ENCODE measurements at places on chromosomes 7 and 10. TPM values are rescaled to one million over a fixed set of nuclear protein-coding genes. Genes with fewer than 3 reads are reported as not detected.

DNA sequence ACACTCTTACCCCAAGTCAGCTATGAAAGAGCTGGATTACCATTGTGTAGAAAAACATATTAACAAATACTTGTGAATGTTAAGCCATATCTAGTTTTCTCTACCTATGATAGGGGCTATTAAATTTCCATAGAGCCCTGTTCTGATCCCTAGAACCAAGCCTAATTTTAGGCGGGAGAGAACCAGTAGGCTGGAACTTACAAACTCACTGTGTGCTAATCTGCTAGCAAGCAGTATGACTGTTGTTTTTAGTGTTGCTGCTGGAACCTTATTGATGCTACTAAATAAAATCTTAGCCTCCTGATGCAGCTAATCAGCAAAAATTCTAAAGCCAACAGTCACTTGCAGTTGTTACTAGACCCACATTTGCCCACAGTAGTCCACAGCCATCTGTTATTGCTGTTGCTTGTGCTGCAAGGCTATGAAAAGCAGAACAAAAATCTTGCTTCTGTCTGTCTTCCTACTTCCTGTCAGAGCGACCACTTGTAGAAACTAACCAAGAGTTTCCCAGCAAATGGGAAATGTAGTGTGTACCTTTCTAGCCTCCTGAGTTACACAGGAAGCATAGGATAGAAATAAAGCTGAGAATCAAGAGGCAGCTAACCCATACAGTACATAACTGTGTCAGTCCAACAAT, 368.4 kb downstream of the ARL4A start:
- DNase-seq: no peak

The DPP6 gene
- total RNA-seq: not detected

The NYAP1 gene
- 0.95 TPM for total RNA-seq

DNA sequence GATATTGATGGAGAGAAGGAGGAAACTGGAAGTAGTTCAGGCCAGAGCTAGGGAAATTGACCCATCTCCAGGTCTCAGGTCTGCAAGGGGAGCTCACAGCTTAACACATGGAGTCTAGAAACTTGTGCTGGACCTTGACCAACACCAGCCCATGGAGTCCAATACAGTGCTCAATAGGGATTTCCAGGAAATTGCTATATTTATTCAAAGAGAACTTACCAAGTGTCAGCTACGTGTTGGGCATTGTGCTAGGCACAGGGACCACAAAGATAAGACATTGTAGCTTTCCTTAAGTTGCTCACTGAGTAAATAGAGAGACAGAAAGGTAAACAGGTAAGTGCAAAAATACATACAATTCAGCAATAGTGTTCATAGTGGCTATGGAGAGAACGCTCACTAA, 72.7 kb upstream of the ATRNL1 start:
- DNase-seq: no peak

GRCh38 chr10:100713049-100713858, 32.1 kb upstream of the PAX2 start:
- DNase-seq: no peak

The LOXL4 gene
- 3.2 TPM for total RNA-seq

The ITGA8 gene
- 5.6 TPM for total RNA-seq

DNA sequence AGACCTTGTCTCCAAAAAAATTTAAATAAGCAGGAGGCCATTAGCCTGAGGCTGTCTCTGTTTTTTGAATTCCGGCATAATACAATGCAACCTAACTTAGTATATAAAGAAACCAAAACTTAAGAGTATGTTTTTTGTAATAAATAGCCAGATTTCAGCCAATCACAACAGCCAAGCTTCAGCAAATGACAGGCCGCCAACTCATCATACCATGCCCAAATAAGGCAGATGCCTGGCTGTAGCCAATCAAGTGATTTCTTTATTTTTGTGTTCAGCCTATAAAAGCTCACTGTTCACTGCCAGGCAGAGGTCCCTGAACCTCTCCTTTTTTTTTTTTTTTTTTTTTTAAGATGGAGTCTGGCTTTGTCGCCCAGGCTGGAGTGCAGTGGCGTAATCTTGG, 12.7 kb upstream of the PURB start:
- no peak for DNase-seq

GRCh38 chr7:53383131-53383530, 347.7 kb downstream of the POM121L12 start:
- DNase-seq: no peak

- no peak for DNase-seq
Measured at GRCh38 chr10:15460661-15461060, 89.6 kb upstream of the FAM171A1 start.

- no peak for DNase-seq
Measured at GRCh38 chr10:124206616-124207015, 113.2 kb upstream of the CHST15 start.

The SLIT1 gene
- not detected for total RNA-seq

GRCh38 chr10:50421026-50421719, 169.9 kb upstream of the ASAH2 start:
- no peak for DNase-seq

The CCT6A gene
- 97.2 TPM for total RNA-seq

DNA sequence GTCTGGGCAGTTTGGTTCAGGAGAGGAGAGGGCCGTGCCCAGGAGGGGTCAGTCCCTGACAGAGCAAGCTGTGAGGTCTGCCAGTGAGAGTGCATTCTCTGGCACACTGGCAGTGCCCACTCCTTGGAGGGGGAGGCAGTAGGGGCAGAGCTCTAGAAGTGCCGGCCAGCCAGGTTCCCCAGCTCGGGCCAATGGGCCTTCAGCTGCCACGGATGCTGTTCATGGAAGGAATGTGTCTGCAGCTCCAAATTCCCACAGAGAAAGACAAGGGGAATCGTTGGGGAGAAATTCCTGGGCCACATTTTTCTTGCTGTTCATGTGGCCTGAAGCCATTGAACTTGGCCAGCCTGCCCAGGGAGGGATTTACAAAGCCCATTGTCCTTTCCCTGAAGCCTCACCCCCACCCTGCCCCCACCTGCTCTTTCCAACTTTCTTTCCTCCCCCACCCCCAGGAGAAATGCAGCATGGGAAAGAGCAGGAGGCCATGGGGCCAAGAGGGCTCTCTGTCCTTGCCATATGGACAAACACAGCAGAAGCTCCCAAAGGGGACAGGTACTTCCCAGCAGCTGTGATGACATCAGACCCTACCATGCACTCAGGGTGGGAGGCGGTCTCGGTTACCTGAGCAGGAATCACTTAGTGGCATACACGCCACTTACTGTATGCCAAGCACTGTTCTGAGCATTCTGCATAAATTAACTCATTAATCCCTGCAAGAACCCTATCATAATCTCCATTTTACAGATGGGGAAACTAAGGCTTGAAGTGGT, 70.7 kb downstream of the ARHGAP22 start:
- no peak for DNase-seq

- DNase-seq: peak; percentile 43
Measured at GRCh38 chr10:70331486-70332268, 47.9 kb upstream of the NPFFR1 start.

DNA sequence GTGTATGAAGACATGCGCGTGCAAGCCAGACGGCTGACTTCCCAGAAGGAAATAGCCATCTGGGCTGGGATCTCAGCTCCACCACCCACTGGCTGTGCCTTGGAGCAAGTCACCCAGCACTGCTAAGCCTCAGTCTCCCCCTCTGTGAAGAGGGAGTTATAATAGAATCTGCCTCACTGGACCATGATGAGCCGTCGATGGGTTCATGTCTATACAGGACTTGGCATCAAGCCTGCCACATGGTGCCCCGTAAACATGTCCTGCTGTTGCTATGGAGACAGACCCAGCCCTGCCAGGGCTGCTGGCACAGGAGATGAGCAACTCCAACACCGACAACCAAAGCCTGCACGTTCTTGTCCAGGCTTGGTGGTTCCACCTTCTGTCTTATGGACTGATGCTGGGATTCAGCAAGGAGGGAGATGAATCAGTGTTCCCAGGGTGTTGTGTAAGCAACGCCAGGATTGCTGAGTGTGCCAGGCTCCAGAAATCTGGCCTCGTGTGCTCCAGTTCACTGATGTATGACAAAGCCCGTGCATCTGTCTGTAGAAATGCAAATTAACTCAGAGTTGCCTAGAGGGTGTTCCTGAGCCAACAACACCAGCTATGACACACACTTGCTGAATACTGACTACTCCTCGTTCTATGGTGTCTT, 5.6 kb downstream of the GPR15LG start:
- DNase-seq: no peak

DNA sequence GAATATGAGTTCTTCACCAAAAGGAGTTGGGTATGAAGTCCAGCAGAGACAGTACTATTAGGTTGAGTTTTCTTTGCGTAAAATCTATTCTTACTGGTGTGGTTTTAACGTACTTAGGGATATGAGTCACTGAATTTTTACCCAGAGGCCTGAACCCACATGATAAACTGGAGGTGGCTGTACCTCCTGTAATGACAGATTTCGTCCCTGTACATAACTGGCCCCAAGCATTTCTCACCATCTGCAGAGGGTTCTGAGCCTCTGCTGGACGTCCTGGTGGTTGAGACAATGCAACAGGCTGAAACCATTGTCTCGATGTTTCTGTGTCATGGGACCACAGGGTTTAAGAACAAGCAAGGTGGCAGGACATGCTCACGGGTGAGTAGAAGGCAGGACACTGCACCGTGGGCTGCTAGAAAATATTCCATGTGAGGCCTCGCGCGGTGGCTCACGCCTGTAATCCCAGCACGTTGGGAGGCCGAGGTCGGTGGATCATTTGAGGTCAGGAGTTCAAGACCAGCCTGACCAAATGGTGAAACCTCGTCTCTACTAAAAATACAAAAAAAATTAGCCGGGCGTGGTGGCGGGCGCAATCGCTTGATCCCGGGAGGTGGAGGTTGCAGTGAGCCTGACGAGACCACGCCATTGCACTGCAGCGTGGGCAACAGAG, 233.9 kb downstream of the DNAJB6 start:
- peak; percentile 56 for DNase-seq

DNA sequence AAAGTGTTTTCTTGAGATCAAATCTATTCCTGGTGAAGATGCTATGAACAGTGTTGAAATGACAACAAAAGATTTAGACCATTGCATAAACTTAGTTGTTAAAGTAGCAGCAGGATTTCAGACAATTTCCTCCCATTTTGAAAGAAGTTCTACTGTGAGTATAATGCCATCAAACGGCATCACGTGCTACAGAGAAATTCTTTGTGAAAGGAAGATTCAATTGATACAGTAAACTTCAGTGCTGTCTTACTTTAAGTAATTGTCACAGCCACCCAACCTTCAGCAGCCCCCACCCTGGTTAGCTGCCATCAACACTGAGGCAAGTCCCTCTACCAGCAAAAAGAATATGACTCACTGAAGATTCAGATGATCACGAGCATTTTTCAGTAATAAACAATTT, 115.2 kb downstream of the TES start:
- no peak for DNase-seq

DNA sequence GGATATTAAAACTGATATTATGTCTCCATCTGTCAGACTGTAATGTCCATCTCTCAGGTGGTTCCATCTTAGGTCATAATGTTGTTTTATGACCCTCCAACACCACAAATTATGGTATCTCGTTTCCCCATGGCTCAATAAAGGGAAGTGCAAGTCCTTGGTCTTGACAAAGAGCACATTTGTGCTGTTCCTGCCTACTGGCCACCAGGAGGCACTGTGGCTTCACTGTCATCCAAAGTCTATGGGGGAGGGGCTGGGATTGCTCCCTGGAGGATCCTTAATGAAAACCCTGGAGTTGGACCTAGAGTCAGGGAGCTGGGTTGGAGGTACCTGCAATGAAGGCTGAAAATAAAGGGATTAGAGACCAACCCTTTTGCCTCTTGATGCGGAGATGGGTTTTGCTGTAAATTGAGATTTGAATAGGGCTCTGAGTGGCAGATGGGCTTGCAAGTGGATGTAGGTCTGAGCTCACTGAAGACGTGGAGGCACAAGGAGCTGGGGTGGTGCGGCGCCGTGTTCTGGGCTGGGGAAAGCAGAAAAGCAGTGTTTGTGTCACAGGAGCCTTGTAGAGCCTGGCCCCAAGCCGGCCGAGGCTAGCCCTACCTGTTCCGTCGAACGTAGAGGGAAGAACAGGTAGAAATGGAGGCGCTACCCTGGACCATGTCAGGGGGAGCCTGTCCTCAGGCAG, 180.5 kb upstream of the PRSS58 start:
- DNase-seq: no peak

The VAX1 gene
- total RNA-seq: not detected
